Progenitor cell of endocrine pancreas (in vitro differentiated cells): ENCODE measurements at places on chromosomes 11 and 22.

- DNase-seq: peak; percentile 60
Measured at GRCh38 chr11:119323532-119324033, 6.7 kb upstream of the MCAM start.

GRCh38 chr11:78420796-78421209 lies 3.2 kb upstream of the GAB2 start:
- no peak for DNase-seq

GRCh38 chr11:12020546-12020945 lies 12.1 kb upstream of the DKK3 start:
- DNase-seq: no peak

- no peak for DNase-seq
Measured at GRCh38 chr11:1890856-1891830, 552 bp downstream of the PRR33 start.

DNA sequence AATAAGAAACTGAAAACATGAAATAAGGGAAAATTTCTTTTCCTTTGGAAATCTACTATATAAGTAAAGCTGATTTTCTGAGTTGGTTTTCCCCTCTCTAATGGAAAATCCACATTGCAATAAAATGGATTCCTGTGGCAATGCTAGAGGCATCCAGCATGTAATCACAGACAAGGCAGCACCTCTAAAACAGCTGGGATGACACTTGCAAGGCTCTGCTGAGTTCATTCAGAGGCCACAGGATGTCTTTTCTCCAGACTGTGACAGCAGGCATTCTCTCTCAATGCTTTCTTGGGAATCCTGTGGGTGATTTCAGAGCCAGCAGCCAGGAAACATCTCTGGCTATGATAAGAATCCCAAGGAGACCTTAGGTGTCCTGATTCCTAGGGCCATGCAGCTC lies 201.3 kb upstream of the BLID start:
- no peak for DNase-seq

GRCh38 chr11:17414317-17414737 lies 25.9 kb upstream of the KCNJ11 start:
- no peak for DNase-seq

DNA sequence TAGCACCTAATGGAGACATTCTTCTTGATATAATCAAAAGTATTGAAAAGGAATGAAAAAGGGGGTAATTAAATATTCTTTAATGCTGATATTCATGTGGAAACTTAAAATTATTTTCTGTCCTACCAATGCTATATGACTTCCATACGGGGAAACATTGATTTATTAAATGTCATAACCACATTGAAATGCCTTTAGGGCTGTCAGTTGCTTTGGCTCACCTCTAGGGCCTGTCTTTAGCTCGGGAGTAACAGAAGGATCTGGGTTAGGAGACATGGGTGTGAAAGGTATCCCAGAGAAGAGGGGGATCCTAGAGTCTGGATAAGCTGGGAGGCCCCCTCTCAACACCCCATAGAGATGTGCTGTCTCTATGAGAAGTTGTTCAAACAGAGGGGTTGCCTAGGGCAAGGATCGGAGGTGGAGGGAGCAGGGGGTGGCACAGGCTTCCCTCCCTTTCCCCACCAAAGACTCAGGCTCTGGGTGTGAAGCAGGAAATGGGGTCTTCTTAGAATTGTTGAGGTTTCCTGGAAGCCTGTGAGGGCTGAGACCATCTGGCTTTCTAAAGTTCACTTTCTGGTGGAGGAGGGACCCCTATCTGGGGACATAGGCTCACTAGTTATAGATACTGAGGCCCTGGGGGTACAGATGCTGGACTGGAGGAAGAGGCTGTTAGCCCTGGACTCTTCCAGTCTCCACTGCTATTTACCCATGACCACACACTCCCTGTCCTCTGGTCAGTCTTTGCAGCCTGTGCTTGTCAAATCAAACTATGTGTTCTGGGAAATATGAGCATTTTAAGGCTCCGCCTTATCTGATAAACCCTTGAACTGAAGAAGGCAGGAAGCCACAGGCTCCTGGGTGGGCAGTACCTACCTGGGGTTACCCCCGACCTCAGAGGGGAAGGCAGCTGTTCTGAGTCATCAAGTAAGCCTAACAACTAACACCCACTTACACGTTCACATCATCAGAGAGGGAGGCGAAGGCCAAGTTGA lies 55.8 kb upstream of the RRAS2 start:
- no peak for DNase-seq
